ENCODE measurements at places on chromosomes 2 and 18.

DNA sequence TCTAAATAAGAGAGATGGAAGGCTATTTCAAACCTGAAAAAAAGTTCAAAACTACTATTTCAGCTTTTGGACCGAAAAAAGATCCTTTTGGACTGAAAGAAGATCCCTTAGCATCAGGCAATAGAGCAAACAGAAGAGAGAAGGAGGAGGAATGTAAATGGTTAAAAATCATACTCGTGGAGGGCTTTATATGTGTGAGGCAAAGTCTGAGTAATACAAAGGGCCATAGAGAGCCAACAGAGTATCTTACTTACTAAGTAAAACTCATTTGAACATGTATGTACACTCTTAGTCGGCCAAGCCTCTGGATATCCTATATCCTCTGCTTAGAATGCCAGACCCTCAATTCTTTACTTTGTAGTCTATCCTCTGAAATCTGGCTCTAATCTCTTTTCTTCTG lies 55.7 kb downstream of the ITSN2 start:
- DNase-seq: no peak

GRCh38 chr2:181440919-181441318 lies 16.3 kb upstream of the ITGA4 start:
- DNase-seq: no peak

DNA sequence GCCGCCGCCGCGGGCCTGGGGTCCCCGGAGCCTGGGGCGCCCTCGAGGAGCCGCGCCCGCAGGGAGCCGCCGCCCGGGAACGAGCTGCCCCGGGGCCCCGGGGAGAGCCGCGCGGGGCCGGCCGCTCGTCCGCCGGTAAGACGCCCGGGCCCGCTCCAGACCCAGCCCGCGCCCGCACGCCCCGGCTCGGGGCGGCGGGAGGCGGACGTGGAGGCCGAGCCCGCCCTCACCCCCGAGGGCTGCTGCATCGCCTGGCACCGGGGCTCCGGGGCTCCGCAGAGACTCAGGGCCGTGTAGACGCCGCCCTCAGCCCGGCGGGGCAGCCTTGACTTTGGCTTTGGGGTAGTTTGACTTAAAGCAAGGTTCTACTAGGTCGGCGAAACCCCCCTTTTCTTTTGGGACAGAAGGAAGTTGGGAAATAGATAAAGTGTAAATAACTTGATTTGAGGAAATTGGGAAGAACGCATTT lies 335 bp downstream of the ERFE start:
- DNase-seq: no peak

- DNase-seq: no peak
Measured at GRCh38 chr2:219687272-219687671, 59.8 kb downstream of the SLC4A3 start.

GRCh38 chr2:215921895-215922294 lies 91.5 kb downstream of the MREG start:
- no peak for DNase-seq

GRCh38 chr2:237568121-237568660 lies 1.8 kb downstream of the PRLH start:
- no peak for DNase-seq

DNA sequence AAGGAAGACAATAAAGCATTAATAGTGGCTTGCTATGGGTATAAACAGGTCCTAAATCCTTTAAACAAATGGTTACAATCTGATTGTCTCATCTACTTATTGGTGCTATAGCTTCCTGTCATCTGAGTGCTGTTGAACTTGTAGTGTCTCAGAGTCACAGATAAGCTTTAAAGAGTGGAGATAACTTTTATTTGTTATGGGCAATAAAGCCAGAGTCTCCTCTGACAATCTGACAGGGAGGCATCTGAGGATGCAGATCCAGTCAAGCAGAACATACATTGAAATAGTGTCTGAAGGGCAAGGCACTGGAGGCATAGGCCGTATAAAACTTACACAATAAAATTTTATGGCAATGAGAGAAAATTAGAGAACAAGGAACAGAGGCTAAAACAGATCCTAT lies 1132.4 kb upstream of the CDH2 start:
- no peak for DNase-seq

GRCh38 chr2:232897598-232898408 lies 27.7 kb downstream of the SNORC start:
- DNase-seq: no peak

DNA sequence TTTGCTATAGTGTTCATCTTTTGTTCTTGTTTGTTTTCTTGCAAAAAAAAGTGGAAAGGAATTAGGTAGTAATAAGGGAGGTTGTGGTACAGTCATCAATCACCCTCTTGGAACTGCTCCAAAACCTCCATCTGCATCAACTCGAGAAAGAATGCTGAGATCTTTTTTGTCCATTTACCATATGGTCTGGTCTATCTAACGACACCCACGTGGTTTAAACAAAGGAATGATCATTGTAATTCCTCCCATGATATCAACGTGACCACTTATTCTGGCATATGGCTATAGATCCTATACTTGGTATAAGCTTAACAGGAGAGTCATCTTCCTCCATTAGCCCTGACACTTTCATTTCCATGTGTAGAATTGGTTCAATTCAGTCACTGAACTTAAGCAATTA lies 1025.3 kb upstream of the NXPH2 start:
- DNase-seq: no peak

DNA sequence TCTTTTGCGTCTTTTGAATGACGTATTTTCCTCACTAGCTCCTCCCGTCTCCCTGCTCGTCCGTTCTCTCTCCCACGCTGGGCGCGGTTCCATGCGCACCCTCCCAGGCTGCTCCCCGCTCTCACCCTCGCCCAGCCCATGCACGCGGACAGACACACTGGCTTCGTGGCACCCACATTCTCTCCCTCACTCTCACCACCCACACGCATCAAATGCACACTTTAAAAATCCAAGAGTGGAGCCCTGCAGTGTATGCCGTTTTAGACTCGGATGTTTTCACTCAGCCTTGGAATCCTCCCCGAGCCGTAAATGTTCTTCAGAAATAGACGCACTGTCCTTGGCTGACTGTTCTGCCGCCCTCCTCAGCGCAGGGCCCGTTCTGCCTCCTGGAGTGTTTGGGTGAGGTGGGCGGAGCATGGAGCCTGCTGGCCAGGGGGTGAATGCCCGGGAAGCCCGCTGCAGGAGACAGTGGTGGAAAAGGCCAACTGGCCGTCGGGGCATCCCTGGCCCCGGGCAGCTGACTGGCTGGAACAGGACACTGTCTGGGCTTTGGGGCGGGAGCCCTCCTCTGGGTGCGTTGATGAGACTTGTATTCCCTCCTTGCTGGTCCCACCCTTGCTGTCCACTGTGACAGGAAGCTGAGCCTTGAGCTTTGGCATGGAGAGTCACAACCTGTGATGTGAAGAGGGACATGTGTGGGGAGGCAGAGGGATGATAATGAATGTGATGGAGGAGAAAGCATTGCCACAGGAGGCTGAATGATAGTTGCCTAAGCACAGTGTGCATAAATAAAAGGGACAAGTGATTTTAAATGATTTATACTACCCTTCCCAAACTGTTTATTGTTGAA lies 35.4 kb upstream of the LYPD6B start:
- DNase-seq: no peak

DNA sequence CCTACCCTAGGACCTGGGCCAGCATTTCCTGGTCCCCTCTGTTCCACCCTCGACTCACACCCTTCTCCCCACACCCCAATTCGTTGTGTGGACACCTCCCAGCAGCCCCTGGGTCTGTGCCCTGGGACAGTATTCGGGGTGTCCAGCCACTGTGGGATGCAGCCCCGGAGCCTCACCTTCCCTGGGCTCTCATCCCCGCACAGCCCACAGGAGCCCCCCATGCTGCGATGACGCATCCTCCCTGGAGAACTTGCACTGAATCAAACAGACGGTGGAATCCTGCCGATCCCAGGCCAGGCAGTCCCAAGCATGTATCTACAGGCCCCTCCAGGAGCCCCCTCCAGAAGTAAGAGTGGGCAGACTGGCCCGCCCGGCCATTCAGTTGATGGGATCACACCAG lies 9.7 kb downstream of the ITM2C start:
- no peak for DNase-seq

GRCh38 chr18:23422751-23423418 lies 30.2 kb upstream of the RIOK3 start:
- DNase-seq: no peak

DNA sequence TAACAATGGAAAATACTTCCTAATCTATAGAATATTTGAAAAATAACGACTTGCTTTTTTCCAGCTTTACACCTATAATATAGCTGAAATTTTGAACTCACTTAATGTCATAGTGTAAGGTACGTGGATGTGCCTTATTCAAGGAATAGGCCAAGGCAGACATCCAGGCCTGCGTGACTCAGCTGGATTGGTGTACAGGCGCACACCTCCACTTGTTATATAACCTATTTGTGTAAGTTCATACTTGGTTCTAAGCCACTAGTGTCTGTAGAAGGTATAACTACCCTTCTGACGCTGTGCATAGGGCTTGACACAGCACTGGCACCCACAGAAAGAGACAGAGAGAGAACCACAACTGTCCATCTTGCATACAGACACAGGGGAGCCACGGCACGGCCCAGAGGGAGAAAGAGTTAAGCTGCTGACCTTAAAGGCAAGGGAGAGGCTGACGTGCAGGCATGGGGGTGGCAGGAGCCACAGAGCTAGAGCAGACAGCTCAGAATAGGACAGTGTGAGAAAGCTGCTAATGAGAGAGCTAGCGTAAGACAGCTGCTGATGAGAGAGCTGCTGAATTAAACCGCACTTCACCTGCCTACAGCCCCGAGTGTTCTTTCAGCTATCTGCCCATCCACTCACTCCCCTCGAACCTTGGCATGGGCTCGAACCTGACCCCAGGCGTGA lies 16.1 kb downstream of the CCDC178 start:
- DNase-seq: no peak

- no peak for DNase-seq
Measured at GRCh38 chr2:104078431-104079157, 775.3 kb upstream of the POU3F3 start.
